ENCODE measurements at places on chromosomes 1 and 21.

DNA sequence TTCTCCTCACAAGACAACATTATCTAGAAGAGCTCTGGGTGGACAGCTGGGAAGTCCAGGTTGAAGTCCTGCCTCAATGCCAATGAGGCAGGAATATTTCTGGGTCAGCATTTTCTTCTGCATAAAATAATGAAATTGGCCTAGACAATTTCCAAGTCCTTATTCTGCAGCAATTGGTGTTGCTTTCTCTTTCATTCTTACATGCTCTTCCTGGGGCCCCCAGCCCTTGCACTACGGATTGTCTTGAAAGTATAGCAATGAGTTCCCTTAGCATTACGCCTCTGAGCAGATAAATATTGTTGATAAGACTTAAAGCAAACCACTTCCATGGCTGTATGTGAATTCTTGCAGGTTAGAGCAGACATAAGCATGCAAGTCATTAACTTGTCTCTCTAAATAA is 188.5 kb downstream of the TGFBR3 start:
- peak; percentile 58 for DNase-seq

DNA sequence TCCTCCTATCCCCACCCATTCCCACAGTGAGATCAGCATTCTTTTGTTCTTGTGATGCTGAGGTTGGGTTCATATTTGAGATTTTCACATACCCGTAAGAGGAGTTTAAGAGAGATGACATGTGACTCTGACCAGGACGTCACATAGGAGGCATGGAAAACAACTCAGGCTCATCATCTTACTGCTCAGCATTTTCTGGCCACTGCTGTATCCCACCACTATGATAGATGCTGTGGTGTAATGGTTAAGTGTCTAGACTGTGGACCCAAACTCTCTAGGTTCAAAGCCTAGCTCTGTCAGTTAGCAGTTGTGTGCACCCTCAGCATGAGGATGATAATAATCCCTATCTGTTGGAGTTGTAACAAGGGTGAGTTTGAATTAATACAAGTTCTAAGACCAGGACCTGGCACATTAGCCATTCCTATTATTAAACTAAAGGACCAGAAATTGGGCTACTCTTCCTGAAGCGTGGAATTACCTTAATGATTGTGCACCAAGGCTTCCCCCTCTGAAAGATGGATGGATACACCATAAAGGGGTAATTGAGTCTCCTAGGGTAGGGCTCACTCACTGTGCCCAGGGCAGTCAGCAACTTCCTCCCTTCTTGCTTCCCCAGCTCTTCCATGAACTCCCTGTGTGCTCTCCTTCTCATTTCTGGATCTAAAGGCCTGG is 40.9 kb downstream of the LGR6 start:
- DNase-seq = no peak

DNA sequence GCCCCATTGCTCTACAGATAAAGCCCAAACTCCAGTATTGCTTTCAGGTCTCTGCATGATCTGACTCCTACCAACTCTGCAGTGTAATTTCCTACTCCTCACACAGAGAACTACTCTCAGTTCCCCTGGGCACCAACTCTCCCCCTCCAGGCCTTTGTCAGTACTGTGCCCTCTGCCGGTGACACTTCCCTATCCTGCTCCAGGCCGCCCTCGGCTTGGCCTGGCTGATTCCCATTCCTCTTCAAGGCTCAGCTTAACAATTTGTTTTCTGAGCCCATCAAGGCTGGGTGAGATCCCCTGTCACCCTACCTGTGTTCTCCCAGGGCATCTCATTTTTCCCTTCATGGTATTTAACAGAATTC is 2.6 kb downstream of the SLAMF8 start:
- DNase-seq = no peak

DNA sequence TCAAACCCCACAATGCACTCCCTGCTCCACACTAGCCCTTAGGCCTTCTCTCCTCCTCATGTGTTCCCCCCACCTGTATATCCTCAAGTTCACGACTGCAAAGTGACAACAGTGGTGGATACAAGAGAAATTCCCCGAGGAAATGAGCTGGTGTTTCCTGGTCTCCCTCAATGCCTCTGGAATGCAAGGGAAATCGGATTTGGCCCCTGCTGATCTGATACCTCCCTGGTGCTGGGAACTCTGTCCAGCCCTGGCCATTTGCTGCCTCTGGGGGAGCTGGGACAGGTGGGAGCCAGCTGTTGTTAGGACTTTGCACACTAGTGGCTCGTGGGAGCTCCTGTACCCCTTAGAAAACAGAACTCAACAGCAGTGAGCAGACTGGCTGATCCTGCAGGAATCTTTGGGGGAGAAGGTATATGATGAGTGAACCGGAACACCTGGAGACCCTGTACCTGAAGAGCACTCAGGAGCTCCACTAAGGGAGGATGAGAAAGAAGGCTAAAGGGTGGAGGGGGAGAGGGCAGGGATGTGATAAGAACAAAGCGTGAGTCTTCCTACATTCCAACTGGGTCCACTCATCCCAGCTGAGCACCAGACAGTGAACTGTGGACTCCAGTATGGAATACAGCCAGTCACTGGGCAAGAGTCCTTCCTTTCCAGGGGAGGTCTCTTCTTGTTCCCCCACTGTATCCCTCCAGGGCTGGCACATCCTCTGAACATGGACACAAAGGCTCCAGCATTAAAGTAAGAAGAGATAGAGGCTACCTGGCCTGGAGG is 69.3 kb downstream of the PLXNA2 start:
- no peak for DNase-seq

- no peak for DNase-seq
These were observed 24.5 kb upstream of the EPHA2 start for GRCh38 chr1:16180291-16180824.

GRCh38 chr1:36438715-36439114 is 11.5 kb downstream of the OSCP1 start:
- DNase-seq = no peak

GRCh38 chr1:199861020-199861795 is 166.3 kb upstream of the NR5A2 start:
- DNase-seq = no peak

GRCh38 chr1:217524787-217525520 is 105.9 kb downstream of the GPATCH2 start:
- no peak for DNase-seq

GRCh38 chr1:38533772-38534472 is 325.6 kb downstream of the RRAGC start:
- DNase-seq = no peak

DNA sequence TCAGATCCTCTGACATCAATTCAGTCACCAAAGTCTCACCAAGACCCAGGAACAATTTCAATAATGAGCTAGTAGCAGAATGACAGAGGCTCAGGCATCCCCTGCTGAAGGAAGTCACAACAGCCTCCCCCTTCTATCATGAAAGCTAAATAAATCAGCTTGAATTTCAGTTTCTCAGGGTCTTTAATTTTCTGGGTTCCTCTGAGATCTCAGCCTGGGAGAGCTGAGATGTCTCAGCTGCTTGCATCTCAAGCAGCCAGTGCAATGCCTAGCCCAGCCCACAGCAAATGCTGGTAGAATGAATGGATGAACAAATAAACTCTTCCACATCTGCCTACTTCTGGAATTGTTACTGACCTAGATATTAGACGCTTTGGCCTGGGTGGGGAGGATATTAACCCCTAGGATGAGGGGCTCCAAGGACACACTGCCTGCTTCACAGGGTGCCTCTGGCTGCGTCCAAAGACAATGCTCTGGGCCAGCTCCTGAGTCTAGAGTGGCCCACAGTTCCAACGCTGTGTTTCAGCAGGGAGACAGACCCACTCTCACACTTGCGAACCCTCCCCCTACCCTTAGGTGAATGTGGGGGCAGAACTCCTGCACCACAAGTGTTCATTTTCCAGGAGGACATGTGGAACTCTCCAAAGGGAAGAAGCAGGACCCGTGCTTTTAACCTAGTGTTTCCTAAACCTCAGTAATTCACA is 11.2 kb upstream of the LORICRIN start:
- DNase-seq = no peak

GRCh38 chr1:172887162-172887561 is 163.6 kb downstream of the TNFSF18 start:
- DNase-seq = no peak

DNA sequence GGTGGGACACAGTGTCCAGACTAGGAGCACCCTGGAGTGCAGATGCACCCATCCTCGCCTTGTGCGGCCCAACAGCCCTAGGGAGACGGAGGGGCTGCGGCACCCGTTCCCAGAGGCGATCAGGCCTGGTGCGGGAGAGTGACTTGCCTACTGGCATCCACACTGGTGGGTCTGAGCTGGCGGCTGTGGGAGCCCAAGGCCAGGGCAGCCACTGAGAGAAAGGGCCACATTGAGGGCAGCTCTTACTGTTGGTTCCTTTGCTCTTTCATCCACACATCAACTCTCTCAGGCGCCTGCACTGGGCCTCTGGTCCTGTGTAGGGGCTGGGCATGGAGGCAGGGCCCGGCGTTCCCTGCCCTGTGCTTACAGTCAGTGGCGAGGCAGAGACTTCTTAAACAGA is 8.6 kb downstream of the PODN start:
- no peak for DNase-seq

DNA sequence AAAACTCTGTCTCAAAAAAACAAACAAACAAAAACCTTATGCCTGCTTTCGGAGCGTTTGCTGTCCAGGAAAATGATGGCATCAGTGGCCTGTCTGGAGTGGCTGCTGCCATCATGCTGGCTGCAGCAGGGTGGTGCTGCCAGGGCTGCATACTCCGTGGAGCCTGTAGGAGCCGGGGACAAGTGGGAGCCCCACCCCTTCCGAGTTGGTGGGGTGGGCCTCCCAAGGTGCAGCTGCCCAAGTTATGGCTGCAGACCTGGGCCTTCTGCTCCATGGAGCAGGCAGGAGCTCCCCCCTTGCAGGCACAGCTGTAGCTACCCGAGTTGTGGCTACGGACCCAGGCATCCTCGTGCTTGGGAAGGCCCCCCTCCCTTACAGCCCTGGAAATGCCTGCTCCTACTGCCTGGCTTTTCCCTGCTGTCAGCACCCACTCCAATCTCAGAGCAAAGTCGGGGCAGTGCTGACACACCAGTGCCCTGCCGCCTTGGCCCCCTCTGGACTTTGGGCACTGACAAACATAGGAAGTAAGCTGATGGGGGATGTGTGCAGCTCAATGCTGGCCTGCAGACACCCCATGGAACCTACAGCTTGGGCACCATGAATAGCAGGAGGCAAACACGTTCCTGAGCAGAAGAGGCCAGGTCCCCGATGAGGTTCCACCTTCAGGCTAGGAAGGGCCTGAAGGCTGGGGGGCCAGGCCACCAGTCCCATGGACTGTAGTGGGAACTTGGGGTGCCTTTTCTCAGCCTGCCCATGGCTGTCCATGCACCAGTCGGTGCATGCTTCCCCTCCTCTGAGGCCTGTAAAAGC is 60.4 kb downstream of the CC2D1B start:
- no peak for DNase-seq

DNA sequence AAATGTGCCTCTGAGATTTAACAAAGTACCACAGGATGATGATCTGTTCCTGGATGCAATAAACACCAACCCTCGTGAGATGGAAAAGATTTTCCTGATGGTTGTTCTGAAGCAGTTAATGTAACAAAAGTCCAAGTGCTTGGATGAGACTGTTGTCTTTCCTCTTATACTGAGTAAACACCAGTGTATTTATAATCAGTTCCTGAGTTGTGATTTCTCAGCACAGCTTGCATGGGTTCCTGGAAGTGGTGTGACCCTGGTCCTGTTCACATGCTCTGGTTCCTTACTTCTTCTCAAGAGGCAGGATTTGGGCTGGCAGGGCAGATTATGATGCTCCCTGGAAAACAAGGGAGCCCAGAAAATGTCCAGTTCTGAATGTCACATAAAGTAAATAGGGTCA is 208.2 kb upstream of the USP24 start:
- DNase-seq = no peak

GRCh38 chr1:203250911-203251310 is 21.4 kb upstream of the CHIT1 start:
- DNase-seq = no peak

GRCh38 chr1:170134521-170134920 is 11.2 kb upstream of the NTMT2 start:
- no peak for DNase-seq

DNA sequence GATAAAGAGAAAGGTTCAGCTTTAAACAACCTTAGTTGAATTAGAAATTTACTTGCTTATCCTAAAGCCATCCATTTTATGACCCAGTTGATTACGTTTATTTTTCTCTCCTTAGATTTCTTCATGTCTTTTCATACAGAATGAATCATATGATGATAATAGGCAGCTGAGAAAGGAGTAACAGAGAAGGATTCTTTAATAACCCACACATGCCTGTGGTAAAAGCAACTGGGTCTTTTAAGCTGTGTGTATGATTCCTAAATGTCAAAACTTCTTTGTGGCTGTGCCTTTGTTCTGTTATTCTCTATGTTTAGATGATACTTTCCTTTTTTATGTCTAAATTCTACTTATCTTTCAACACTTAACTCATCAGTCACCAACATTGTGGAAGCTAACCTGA is 626.5 kb downstream of the NCAM2 start:
- no peak for DNase-seq

DNA sequence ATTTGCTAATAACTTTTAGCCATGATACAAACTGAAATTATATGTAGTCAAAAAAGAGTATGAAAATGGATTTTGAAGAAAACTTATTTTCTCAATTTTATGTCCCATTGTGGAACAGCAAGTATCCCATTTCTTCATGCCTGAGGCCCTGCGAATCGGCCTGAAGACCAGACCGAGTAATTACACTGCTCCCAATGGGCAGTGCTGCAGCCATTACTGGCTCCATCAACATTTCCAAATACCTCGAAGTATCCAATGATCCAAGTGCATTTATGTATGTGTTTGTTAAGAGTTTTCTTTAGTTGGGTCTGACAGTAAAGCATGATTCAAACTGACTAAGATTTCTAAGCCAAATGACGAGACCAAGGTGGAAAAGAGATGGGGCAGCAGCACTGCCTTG is 44.4 kb downstream of the HSF2BP start:
- DNase-seq = no peak

DNA sequence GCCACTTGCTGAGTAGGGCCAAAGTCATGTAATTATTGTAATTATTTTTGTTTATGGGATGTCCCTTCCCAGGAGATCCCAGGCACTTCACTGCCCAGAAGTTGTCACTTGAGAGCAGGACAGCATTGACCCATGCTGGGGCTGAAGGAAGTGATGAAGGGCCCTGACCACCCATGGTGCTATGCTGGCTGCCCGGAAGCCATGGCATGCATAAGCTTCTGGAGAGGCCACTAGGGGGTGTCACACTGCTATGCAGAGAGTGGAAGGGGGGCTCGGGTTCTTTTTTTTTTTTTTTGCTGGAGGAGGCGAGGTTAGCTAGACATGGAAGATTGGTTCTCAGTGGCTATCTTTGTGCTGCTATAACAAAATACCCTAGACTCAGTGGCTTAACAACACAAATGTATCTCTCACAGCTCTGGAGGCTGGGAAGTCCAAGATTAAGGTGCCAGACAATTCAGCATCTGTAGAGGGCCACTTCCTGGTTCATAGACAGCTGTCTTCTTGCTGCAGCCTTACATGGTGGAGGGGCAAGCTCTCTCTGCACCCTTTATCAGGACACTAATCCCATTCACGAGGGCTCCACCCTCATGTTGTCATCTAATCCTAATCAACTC is 84.9 kb downstream of the CNIH3 start:
- no peak for DNase-seq

DNA sequence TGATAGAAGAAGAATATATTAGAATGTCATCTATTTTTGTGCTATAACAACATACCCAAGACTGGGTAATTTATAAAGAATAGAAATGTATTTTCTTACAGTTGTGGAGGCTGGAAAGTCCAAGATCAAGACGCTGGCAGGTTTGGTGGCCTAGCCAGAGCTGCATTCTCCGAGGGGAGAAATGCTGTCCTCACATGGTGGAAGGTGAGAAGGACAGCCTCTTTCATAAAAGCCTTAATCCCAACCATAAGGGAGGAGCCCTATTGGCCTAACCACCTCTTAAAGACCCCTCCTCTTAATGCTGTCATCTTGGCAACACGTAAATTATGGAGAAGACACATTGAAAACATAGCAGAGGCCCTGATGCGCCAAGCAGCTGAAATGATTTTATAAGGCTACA is 60.1 kb upstream of the KAZN start:
- no peak for DNase-seq

Measured in central memory CD4-positive, alpha-beta T cell (primary cell).